ENCODE measurements at places on chromosomes 2 and 18.

GRCh38 chr2:19255481-19255880 lies 102.9 kb downstream of the OSR1 start:
- DNase-seq: no peak

GRCh38 chr2:136221026-136221425 lies 103.1 kb upstream of the CXCR4 start:
- DNase-seq: no peak

- DNase-seq: no peak
Measured at GRCh38 chr2:164960159-164960558, 4.8 kb upstream of the SLC38A11 start.

- no peak for DNase-seq
Measured at GRCh38 chr2:48198371-48198770, 292.1 kb upstream of the FBXO11 start.

DNA sequence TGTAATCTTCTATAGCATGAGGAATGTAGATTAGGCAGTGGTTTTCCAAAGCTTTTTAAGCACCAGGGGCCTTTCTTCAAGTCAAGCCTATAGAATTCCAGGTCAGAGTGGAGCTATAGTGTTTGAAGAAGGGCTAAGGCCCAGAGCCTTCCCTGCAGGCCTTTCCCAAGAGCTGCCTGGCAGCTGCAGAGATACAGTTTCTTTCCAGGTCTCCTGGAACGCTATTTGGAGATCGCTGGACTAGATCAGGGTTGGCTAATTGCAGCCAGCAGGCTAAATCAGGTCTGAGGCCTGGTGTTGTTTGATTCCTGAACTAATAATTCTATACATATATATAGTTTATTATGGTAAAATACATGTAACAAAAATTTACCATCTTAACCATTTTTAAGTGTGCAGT lies 319.0 kb upstream of the SPRED2 start:
- DNase-seq: no peak

DNA sequence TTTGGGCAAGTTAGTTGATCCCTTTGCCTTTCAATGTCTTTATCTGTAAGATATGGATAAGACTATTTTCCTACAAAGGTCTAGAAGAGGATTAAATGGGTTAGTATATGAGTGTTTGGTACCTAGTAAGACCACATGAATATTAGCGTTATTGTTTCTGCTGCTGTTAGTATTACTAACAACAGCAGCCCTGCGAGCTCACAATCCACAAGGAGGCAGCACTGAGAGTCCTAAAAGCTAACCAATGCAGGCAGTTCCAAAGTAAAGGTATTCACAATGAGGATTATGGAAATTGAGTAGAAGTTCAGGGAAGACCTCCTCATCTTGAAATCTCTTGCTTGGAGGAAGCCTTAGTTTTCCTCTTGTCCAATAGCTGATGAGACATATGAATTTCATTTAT lies 248.9 kb downstream of the TDRD15 start:
- peak; percentile 62 for DNase-seq

GRCh38 chr2:161131074-161131680 lies 29.1 kb upstream of the TANK start:
- no peak for DNase-seq

- peak; percentile 73 for DNase-seq
Measured at GRCh38 chr2:170812710-170813600, 3.7 kb upstream of the GAD1 start.

DNA sequence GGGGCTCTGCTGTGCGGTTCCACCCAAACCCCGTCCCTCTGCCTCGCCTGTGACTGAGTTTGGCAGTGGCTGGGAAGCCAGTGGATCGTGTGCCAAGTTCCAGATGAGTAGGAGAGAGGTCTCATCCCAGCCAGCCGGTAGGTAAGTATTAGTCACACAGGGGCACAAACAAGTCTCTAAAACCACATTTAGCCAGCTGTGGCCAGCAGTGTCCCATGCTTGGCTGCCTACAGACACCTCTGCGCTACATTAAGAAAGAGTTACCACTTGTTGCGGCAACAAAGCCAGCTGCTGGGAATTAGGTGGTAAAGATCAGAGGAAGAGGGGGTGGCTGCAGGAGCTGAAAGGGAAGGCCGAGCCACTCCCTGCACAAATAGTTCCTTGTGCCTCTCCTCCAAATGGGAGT lies 81.2 kb downstream of the GATA6 start:
- no peak for DNase-seq

GRCh38 chr2:158015428-158016076 lies 86.1 kb upstream of the UPP2 start:
- no peak for DNase-seq

DNA sequence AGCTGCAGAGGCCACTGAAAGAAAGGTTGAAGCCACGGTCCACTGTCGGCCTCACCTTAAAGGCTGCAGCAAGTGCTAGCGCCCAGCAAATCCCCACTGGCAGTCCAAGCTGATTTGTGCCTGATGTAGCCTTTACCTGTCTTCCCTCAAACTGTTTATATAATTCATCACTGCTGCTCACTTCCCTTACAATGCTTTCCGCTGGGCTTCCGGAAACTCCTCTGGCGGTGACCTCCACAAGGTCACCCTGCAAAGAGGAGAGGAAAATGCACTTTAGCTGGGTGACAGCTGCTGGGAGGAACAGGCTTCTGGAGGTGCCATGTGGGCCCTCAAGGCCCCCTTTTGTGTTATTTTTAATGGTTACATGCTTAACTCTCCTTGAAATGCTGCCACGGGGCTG lies 126.2 kb downstream of the CMPK2 start:
- DNase-seq: no peak

DNA sequence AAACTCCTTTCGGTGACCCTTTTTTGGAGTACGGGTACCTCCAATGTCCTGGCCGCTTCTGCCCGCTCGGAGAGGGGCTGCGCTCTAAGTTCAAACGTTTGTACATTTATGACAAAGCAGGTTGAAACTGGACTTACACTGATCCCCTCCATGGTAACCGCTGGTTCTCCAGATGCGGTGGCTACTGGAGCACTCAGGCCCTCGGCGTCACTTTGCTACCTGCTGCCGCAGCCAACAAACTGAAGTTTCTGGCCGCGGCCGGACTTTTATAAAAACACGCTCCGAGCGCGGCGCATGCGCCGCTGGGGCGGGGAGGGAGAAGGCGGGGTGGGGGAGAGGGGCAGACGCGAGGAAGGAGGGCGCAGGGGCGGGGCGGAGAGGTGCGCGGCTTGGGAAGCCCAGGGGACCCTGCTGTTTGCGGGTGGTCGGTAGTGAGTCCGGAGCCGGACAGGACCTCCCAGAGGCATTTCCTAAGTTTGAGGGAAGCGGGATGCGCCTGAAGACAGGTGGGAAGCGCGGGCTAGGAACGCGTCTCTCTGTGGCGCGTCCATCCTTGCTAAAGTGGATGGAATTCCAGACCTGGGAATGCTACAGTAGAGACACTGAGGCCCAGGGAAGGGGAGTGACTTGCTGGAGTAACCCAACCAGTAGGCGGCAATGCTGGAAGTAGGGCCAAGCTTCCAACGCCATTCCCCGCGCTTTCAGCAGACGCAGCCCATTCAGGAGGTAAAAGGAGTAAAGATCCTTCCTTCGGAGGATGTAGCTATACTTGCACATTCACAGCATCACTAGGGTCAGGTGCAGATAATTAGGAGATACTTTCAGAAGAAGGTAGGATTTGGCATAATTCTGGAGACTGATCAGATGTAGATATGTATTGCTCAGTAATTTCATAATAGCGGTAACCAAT lies at the start of gene CXCR4:
CXCR4 (minus strand) TSS at position 241 of the 910 bp plus-strand sequence; CDS start at position 152, 89 bp downstream.
- peak; percentile 86 for DNase-seq

DNA sequence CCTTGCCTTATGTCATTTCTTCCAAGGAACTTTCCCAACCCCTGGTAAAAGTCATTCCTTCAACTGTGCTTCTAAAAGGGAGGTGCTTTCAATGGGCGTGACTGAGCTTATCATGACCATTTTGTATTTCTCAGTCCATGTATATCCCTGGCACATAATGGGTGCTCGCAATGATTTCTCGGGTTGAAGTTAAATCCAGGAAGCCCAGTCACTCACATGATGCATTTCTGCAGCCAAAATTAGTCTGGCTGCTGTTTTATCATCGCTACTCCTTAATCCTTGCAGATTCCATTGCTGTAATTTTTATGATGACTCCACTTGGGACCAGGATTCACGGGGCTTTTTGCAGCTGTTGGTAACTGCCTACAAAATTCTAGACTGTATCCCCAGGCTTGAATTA lies 25.9 kb upstream of the RFX8 start:
- no peak for DNase-seq

- DNase-seq: no peak
Measured at GRCh38 chr2:1648241-1649102, 95.8 kb downstream of the PXDN start.

DNA sequence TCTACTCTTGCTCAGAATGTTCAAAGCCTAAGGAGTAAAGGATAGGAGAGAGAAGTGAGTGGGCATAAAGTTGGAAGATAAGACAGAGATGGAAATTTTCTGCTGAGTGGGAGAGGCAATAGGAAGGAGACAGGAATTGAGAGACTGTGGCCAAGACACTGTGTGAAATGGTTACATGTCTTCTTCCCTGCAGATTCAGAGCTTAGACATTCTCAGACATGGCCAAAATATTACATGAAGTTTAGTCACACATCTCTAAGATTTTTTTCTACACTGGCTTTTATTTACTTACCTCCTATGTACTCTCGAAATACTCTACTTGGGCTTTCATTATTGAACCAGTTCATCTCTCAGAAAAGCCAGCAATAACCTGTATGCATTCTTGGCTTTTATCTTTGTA lies 363.0 kb upstream of the FANCL start:
- no peak for DNase-seq

DNA sequence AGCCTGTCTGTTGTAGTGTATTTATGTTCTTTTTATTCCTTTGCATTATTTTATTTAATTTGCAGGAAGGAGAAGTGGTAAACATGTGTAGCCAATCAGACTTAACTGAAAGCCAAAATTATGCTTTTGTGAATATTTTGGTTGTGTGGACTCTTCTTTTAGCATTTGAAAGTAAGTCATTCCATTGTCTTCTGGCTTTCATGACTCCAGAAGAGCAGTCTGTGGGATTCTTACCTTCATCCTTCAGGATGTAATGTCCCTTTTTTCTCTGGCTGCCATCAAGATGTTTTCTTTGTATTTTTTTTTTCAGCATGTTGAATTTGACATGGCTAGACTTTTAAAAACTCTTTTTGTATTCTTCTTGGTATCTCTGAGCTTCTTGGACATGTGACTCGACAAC lies 895.2 kb upstream of the ZEB2 start:
- DNase-seq: no peak

DNA sequence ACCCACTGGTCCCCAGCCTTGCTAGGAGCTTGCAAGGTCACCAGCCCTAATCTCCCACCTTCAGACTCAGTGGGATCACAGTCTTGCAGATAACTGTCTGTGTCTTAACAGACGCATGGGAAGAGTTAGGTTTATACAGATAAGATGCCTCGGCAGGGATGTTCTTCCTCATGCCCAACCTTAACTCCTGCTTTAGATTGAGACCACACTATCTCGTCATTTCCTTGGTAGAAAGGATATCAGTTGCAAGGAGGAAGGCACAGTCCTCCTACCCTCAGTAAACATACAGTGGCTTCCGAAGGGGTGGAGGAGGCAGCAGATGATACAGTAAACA lies 7.2 kb downstream of the NT5DC4 start:
- DNase-seq: no peak

DNA sequence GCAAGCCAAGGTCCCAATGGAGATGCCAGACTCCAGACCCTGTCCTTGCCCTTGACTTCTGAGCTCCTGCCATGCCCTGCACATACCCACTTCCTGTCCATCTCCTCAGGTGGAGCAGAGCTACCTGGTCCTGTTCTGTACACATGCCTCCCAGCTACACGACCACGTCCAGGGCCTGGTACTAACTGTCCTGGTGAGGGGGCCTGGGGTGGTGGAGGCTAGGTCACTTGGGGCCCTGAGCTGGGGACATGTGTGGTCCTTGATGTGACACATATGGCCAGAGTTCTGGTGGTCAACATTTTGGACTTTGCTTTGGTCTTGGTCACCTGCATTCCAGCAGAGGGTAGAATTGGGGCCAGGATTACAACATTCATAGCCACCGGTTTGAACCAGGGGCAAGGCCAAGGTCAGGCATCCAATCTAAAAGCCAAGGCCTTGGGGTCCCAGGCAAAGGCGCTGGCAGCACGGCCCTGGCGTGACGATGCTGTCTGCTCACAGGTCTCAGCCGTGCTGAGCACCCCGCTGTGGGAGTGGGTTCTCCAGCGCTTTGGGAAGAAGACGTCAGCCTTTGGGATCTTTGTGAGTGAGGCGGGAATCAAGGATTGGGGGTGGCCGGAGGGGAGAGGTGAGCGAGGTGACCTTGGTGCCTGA lies 12.6 kb downstream of the MFSD2B start:
- DNase-seq: no peak

GRCh38 chr2:100887713-100888495 lies 68.0 kb downstream of the NPAS2 start:
- no peak for DNase-seq

GRCh38 chr18:23266717-23267446 lies 131.6 kb downstream of the CABLES1 start:
- DNase-seq: no peak

GRCh38 chr2:213688133-213688532 lies 403.9 kb downstream of the SPAG16 start:
- no peak for DNase-seq

- DNase-seq: no peak
Measured at GRCh38 chr18:78891185-78891762, 88.3 kb upstream of the SALL3 start.

DNA sequence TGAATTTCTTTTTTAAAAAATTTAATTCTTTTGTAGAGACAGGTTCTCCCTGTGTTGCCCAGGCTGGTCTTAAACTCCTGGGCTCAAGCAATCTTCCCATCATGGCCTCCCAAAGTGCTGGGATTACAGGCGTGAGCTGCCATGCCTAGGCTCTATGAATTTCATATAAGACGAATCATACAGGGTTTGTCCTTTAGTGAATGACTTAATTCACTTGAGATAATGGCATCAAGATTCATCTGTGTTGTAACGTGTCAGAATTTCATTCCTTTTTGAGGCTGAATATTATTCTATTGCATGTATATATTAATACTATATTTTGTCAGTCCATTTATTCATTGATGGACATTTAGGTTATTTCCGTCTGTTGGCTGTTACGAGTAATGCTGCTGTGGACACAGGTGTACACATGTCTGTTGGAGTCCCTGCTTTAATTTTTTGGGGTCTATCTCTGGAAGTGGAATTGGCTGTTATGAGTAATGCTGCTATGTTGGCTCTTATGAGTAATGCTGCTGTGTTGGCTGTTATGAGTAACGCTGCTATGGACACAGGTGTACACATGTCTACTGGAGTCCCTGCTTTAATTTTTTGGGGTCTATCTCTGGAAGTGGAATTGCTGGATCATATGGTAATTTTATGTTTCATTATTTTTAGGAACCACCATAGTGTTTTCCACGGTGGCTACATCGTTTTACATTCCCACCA lies 210.6 kb downstream of the CAMKMT start:
- no peak for DNase-seq

DNA sequence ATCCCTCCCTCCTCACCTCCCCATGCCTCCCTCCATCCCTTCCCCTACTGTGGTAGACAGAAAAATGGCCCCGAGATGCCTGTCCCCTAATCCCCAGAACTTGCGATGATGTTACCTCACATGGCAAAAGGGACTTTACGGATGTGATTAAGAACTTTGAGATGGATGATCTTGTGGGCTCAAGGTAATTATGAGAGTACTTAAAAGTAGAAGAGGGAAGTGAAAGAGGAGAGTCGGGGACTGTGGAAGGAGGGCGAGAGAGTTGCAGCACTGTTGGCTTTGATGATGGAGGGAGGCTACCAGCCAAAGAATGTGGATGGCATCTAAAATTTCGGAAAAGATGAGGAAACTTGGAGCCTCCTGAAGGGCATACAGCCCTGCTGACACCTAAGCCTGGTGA lies 66.5 kb downstream of the AGAP1 start:
- no peak for DNase-seq

Measured in iPS-NIHi11 (cell line).